ENCODE measurements at places on chromosomes 4 and X.

DNA sequence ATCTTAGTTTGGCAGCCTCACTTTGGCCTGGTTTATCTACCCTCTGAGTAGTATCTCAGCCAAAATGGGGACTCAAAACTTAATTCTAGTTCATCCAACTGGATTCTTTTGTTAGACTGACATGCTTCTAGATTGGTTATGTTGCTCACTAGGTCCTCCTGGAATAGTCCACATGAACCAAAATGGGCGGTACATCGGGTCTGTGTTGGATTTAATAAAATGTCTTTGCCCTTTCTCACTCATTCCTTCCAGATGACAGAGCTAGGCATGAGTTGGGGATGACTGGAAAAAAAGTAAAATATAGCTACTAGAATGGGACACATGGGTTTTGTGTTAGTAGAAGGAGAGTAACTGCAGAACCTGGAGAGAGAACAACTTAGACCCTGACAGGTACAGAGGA lies 247.9 kb downstream of the CCSER1 start:
- DNase-seq, result no peak

DNA sequence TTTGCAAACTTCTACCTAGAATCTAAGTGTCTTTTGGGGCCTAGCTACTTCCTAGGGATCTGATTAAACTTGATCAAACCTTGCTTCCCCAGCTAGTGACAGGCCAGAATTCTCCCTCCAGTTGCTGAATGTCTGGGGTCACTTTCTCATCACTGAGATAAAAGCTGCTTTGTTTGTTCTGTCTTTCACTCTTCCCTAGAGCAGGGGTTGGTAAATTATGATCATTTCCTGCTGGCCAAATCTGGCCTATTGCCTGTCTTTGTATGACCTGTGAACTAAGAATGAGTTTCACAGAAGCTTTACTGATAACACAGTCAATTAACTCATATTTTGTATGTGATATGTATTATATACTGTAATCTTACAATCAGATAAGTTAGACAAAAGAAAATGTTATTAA lies 157.8 kb upstream of the AADAT start:
- no peak for DNase-seq

- DNase-seq, result no peak
Measured at GRCh38 chr4:88531549-88531948, 8.0 kb upstream of the PYURF start.

GRCh38 chr4:173936861-173937260 lies 346.6 kb downstream of the FBXO8 start:
- DNase-seq, result no peak

Measured in non-pigmented ciliary epithelial cell (primary cell).